Stimulated activated CD4-positive, alpha-beta T cell treated with anti-CD3 and anti-CD28 coated beads, Interleukin-15, amount 100 ng/mL, for 1 hour (primary cell): ENCODE measurements at places on chromosomes 7 and 10.

DNA sequence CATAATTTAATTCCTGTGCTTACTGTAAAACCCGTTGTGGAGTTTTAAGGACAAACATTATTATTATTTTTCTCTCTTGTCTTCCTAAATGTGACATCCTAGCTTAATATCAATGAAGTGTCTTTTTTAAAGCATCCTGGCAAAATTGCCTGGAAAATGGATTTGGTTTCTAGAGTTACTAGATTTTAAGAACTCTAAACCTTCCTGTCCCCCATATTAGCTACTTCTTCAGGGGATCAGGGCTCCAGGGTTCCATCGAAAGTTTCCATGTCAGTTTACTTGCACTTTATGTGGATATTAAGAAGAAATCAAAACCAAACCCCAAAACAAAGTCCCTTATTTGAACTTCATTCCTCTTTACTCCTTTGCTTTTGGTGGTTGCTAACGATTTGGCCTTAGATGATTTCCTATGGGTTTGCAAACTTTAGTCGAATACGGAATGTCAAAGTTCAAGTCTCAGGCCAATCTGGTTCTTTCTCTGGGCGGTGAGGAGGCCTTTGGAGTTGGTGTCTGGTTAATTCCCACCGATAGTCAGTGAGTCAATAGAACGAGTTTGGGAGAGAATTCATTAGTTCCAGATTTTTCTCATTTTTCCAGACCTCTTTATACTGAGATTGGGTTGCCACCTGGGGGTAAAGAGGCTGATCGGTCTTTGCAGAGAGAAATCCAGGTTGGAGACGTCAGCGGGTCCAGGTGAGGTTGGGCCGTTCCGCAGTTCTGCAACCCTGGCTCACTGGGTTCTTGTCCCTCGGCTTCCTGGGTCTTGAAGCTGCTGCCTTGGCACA, 1.1 kb downstream of the CUX1 start:
- no peak for DNase-seq

- no peak for DNase-seq
Observed at GRCh38 chr10:101447477-101447876, 93.5 kb downstream of the BTRC start.

DNA sequence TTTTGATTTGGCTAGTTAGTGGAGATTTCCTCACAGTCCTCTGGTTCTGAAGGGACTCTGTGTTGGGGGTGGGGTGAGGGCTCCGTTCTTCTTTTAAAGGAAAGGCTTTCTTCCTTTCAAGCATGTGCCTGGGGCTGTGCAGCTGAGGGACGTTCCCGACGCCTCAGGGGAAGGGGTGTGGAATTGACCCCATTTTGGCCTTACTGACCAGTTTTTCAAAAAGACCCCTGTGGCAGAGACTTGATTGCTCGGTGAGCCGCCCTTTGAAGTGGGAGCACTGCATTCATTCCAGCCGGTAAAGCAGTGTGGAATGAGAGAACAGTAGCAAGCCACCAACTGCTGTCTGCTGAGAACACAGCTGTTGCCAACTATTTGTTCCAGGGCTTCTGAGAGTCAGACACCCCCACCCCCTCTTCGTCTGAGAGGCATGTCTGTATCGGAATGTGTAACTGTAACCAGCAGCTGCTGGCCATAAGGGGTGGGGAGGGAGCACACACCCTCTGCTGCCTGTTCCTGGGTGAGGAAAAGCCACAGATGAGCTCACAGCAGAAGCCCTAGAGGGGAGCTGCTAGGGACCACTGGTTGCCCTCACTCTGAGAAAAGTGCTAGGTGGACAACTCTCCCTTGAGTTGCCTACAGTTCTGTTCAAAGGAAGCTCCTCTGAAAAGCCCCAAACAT, 33.2 kb downstream of the WBP1L start:
- no peak for DNase-seq

GRCh38 chr7:98175260-98175940, 35.8 kb upstream of the BHLHA15 start:
- DNase-seq, result no peak

- peak; percentile 34 for DNase-seq
Observed at GRCh38 chr10:22988581-22989360, 60.9 kb downstream of the ARMC3 start.

- no peak for DNase-seq
Observed at GRCh38 chr10:128686630-128687278, 560.5 kb upstream of the MKI67 start.

DNA sequence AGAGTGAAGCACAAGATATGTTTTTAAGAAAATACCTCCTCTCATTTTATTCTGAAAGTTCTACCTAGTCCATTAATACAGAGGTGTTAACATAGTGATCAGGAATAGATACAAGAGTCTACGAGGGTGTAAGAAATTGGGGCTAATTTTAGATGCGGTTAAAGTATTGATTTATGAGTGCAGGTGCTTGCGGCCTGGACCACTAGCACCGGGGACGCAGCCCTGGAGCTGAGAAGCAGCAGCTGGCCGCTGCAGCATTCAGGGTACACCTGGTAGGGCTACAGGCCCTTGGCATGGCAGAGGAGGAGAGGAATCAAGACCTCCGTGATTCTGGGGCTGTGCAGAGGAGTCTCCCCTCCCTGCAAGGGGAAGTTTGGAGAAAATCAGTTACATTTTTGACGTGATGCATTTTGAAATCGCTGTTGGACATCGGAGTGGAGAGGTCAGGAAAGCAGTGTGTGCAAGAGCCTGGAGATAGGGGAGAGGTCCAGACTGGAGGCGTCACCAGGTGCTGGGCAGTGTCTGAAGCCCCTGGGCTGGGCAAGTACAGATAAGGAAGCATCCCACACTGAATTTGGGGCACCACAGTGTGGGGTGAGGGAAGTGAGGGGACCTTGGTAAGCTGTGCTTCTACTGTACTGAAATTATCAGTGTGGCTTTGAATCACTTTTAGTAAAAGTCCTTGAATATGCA, 112.3 kb downstream of the VWC2 start:
- no peak for DNase-seq

- no peak for DNase-seq
Observed at GRCh38 chr7:84368122-84368521, 173.5 kb upstream of the SEMA3A start.

DNA sequence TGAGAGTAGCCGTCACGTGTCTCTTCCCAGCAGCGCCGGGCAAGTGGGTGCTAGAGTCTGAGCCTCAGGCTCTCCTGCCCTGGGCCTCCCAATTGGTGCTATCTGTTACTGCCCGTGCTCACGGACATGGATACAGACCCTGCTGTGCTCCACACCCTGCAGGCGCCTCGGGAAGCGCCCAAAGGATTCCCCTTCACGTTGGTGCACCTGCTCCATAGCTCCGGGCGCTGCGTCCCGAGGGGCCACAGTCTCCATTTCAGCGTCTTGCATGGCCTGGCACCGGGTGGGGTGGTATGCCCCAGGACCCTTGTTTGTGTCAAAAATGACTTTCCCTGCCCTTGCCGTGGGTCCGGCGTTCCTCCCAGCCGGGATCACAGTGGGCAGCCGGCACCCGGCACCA, 13.8 kb upstream of the ZNF212 start:
- no peak for DNase-seq

- DNase-seq, result no peak
Observed at GRCh38 chr7:35975851-35976454, 175.1 kb downstream of the SEPTIN7 start.

DNA sequence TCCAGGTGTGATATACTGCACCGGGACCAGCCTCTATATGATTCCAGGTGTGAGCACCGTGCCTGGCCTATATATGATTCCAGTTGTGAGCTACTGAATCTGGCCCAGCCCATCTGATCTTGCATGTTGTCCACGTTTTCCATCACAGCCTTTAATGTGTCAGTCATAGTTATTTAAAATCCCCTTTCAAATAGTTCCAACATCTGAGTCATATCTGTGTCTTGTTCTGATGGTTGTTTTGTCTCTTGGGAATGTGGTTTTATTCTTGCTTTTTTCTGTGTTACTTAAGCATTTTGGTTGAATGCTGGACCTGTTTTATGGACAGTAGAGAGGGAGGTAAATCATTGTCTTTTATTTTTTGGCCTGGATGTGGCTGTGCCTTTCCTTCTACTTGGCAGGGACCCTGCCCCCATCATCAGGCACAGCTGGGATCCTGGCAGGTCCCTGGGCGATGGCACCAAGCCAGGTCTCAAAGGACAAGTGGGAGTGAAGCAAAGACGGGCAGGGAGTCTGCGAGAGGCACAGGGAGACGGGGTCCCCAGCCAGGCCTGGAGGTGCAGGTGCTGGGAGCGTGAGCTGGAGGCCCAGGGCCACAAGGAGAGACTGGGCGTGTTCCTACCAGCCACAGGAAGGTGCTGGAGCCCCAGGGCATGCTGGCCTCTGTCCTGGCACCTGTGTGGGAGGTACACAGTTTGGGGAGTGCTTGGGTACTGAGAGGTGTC, 94.7 kb downstream of the DYNC2I1 start:
- DNase-seq, result no peak

- peak; percentile 73 for DNase-seq
Observed at GRCh38 chr7:127347567-127348246, 44.8 kb downstream of the ZNF800 start.

GRCh38 chr7:152711444-152711944, 35.6 kb upstream of the XRCC2 start:
- DNase-seq, result no peak

DNA sequence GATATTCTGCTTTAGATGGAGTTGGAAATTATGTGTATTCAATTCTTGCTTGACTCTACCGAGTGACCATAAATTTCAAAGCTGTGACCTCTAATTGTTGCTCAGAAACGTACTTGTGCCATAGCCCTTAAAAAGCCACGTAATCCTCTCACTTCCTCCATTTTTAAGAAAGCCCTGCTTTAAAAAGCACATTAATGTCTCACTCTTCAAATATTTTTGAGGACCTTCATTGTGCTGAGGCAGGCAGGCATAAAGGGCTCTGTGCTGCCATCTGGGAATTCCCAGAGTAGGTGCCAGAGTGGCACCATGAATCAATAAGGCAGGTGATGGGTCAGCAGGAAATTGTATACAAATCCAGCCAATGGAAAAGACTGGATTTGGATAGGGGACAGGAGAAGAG, 97.7 kb upstream of the FAM204A start:
- DNase-seq, result no peak

- DNase-seq, result no peak
Observed at GRCh38 chr7:151109094-151110048, 23.1 kb downstream of the AGAP3 start.

DNA sequence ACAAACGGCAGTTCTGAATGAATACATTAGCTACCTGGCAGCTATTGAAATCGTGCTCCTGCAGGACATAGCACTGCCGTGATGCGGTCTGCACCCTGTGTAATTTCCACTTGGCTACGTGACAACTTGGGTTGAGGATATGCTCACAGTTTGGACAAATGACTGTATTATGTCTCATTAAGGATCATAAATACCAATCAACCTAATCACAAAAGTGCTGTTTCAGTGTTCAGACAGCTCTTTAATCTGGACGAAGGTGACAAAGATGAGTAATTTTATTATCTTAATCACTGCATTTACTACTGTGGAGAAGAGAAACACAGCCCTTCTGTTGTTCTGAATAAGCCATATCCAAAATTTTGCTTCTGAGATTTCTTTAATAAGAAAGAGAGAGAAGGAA, 210.8 kb upstream of the PFKP start:
- no peak for DNase-seq

GRCh38 chr7:120207037-120207436, 65.9 kb upstream of the KCND2 start:
- no peak for DNase-seq

DNA sequence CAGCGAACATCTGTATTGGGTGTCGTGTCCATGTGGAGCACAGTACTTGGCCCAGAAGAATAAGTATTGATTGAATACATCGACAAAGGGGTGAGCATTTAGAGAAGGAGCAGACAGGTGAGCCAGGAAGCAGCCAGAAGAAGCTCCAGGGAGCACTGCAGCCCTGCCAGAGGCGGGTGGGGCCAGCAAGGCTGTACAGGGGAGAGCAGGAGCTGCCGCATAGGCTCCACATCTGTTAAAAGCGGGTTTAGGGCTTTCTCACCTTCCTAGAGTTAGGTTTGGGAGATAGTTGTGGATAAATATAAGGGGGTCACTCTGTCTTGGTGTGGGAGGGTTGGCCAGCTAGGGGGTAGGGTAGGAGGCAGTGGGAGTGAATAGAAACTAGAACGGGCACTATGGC, 1.3 kb upstream of the CPA1 start:
- DNase-seq, result no peak

DNA sequence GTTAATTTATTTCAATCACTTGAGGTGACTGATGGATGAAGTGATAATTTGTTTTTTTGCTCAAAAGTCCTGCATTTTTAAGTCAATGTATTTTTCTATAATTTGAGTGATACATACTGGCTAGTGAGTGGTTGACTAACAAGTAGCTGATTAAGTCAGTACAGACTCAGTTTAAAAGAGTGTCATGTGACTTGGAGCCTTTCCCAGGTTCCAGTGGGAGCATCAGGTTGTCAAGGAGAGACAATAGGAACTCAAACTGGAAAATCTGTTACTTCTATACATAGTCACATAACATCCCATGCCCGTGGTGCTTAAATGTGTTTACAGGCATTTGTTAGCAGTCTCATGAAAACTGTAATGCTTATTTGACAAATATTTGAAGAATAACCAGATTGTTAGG, 154.7 kb downstream of the ANK3 start:
- no peak for DNase-seq

DNA sequence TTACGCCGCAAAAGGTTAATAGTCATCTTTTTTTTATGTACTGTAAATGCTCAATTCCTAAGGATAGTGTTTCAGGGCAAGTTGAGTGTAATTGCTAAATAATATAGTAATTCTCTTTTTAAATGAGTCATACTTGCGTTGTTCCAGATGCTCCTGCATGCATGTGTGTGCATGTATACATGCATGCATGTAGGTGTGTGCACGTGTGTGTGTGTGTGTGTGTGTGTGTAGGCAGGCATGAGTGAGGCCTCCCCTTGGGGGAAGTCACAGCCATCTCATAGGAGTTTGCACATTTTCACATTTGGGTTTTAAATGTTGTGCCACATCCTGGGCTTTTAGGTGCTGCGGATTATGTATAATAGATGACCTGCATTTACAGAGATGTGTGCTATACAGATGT, 1095.8 kb downstream of the KCNMA1 start:
- no peak for DNase-seq

DNA sequence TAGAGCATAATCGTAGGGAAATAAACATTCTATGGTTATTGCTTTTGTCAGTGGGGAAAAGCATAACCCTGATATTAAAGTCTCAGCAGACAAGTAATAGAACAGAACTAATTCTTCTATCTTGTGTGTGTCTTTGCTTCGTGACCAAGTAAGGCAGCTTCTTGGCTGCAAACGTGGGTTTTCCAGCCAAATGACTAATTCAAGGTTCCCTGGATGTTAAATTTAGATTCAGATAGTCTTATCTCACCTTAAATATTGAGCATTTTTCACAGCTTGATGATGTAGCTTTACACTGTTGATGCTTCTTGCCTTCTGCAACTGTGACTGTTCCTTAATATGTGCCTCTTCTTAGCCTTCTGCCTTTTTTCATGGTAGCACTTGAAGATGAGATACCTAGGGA, 113.0 kb downstream of the EXOC4 start:
- no peak for DNase-seq

GRCh38 chr7:79308192-79308591, 145.3 kb downstream of the MAGI2 start:
- DNase-seq, result no peak
